ENCODE measurements at places on chromosomes 1 and 21. TPM values are rescaled to one million over a fixed set of nuclear protein-coding genes. Genes with fewer than 3 reads are reported as not detected.

BARHL2 gene
- total RNA-seq: not detected

ADGRB2 gene
- 1.3 TPM for total RNA-seq

IFNLR1 gene
- total RNA-seq: 4.0 TPM

TMEM82 gene
- total RNA-seq: not detected

TNFRSF14 gene
- 10.3 TPM for total RNA-seq

FCRL4 gene
- not detected for total RNA-seq

SELENON gene
- total RNA-seq: 42.5 TPM
